Activated CD8-positive, alpha-beta T cell treated with anti-CD3 and anti-CD28 coated beads for 36 hours (primary cell): ENCODE measurements at places on chromosomes 5 and 9.

DNA sequence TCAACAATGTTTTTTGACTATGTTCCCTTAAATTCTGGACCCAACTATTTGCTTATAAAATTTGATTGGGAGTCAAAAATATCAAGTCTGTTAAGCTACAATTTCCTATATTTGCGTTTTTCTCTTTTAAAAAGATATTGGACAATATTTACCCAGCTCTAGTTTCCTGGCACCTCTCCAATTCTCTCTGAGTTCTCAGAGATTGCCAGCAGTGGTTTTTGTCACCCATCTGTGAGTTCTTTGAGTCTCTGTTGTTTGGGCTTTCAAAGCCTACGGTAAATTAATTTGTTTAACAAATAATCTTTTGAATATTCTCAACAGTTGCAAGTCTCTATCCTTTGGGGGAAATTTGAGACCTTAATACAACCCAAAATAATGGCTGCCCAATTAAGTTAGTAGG, 174.2 kb upstream of the PUM3 start:
- H3K27ac ChIP-seq: no peak overlapping the region
- no peak overlapping the region for H3K4me3 ChIP-seq
- H3K36me3 ChIP-seq: no peaks in the 10 kb centered on the region
- H3K27me3 ChIP-seq: peaks cover 10% of the 10 kb centered on the region
- no peaks in the 10 kb centered on the region for H3K4me1 ChIP-seq
- no peak for DNase-seq

GRCh38 chr9:18208166-18209059, 265.5 kb upstream of the ADAMTSL1 start:
- DNase-seq: peak; percentile 1
- H3K27ac ChIP-seq: no peak overlapping the region
- H3K4me3 ChIP-seq: no peak overlapping the region
- no peaks in the 10 kb centered on the region for H3K36me3 ChIP-seq
- no peaks in the 10 kb centered on the region for H3K27me3 ChIP-seq
- no peaks in the 10 kb centered on the region for H3K4me1 ChIP-seq

GRCh38 chr5:38657020-38657419, 100.6 kb upstream of the LIFR start:
- no peak overlapping the region for H3K27ac ChIP-seq
- peaks cover 2% of the 10 kb centered on the region for H3K27me3 ChIP-seq
- no peaks in the 10 kb centered on the region for H3K4me1 ChIP-seq
- H3K36me3 ChIP-seq: no peaks in the 10 kb centered on the region

DNA sequence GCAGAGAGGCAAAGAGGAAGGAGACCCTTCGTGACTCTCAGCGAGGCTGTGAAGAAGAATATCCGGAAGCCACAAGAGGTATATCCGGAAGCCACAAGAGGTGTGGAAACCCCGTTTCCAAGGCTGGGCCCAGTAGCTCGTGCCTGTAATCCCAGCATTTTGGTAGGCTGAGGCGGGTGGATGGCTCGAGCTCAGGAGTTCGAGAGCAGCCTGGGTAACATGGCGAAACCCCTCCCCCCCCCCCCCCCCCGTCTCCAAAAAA, 612 bp upstream of the BBLN start:
- H3K36me3 ChIP-seq: peaks cover 18% of the 10 kb centered on the region
- peak; percentile 67 for DNase-seq
- H3K4me3 ChIP-seq: peak overlapping the region; percentile 71
- peaks cover 24% of the 10 kb centered on the region for H3K4me1 ChIP-seq
- no peaks in the 10 kb centered on the region for H3K27me3 ChIP-seq

GRCh38 chr9:14958989-14959388, 48.8 kb upstream of the FREM1 start:
- DNase-seq: peak; percentile 21
- H3K4me3 ChIP-seq: no peak overlapping the region
- peaks cover 10% of the 10 kb centered on the region for H3K4me1 ChIP-seq

GRCh38 chr5:92991581-92992067, 589.4 kb downstream of the NR2F1-AS1 start:
- no peaks in the 10 kb centered on the region for H3K36me3 ChIP-seq
- H3K4me1 ChIP-seq: no peaks in the 10 kb centered on the region

DNA sequence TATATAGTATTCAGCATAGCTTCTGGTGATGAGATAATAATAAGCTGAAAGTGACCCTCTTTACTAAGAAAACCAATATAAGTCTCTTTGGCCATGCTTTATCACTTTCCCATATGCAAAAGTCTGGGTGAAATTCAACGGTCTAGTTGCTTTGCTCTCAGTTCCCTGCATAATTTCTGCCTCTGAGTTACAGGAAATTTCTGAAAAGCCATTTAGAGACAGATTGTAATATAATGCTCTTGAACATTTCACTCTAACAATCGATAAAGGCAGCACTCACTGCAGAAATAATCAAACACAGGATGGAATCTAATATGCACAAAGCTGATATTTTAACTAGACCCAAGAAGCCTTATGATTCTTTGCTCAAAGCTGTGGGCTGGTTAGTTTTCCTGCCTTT, 100.1 kb upstream of the LIFR start:
- no peaks in the 10 kb centered on the region for H3K36me3 ChIP-seq
- DNase-seq: no peak
- no peaks in the 10 kb centered on the region for H3K4me1 ChIP-seq
- no peak overlapping the region for H3K4me3 ChIP-seq
- H3K27me3 ChIP-seq: peaks cover 2% of the 10 kb centered on the region

DNA sequence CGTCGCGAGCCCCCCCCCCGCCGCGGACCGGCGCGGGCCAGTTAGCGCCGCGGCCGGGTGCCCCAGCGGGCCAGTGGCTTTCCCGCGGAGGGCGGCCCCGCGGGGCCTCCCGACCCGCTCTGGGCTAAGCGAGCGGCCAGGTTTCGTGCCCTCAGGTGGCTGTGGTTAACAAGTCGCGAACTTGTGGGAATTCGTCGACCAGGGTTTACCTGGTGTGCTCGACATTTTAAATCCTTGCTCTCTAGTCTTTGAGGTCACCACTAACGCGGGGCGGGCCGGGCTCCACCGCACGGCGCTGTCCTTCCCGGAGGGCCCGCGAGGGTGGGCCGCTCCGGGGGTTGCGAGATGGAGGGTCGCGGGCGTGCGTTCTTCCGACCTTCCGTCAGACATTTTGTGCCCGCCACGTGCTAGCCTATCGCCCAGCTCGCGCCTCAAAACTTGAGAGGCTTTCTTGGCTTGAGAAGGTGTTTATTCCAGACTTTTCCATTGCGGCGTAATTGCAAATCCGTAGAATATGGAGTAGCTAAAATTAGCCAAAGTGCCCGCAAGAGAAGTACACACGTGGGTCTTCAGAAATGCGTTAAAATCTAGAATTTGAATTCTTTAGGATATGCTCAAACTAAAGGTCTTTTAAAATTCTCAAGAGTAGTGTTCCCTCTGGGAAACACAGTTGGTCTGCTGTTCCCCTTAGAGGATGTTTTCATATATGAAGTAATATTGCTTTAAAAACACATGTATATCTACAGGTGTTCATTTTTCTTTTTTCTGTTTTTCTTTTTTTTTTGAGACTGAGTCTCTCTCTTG, 2.1 kb downstream of the ANP32B start:
- no peaks in the 10 kb centered on the region for H3K27me3 ChIP-seq
- peak overlapping the region; percentile 83 for H3K4me3 ChIP-seq
- peak; percentile 63 for DNase-seq
- peaks cover 44% of the 10 kb centered on the region for H3K36me3 ChIP-seq

- no peak overlapping the region for H3K27ac ChIP-seq
- DNase-seq: no peak
- H3K36me3 ChIP-seq: no peaks in the 10 kb centered on the region
- H3K27me3 ChIP-seq: peaks cover 10% of the 10 kb centered on the region
- H3K4me1 ChIP-seq: no peaks in the 10 kb centered on the region
Observed at GRCh38 chr9:91530829-91531228, 107.2 kb upstream of the NFIL3 start.

DNA sequence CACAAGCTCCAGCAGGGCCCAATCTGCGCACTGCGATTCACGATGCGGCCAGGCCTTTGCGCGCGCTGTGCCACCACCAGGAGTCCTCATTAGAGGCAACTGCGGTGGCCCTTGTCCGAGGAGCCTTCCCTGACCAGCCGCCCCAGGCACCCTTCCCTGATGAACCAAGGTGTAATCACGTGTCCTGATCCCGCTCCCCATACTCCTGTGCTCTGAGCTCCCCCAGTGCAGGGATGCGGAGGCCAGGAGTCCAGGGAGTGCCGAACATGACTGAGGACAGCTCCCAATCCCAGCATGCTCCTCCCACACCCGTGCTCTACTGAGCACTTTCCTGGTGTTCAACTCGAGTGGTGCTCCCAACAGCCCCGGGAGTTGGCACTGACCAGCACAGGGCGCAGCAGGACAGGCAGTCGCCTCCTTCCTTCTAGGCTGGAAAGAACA, 134.8 kb downstream of the ZNF354C start:
- DNase-seq: no peak
- H3K4me3 ChIP-seq: no peak overlapping the region
- H3K4me1 ChIP-seq: no peaks in the 10 kb centered on the region
- no peaks in the 10 kb centered on the region for H3K36me3 ChIP-seq
- no peaks in the 10 kb centered on the region for H3K27me3 ChIP-seq

DNA sequence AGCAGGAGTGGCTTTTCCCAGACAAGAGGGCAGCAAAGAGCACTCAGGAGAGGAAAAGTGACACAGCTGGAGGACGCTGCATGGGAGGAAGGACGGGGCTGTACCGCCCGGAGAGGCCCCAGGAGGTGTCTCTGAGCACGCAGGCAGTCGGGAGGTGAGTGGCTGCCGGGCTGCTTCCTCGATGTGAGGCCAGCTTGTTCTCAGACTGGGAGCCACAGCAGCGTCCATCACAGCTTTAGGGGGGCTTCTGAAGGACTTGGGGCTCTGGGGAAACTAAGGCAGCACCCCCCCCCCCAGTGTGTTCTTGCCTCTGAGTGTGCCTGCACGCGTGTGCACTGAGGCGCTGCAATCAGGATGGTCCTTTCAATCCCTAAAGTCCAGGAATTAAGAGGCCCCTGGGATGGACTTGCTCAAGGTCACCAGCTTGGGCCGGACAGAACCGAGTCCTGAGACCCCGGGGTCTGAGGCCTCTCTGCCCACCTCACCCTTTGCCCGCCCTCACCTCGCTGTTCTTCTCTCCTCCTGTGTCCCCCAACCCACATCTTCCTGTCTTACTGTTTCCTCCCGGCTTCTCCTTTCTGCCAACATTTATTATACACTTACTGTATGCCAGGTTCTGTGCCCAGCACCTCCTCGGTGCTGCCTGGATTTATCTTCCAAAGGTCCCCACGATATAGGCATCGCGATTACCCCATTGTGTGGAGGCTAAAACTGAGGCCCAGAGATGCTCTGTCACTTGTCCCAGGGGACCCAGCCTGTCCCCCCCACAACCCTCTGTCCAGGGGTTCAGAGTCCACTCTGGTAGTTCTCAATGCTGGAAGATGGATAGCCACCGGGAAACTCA, 32.9 kb downstream of the FAM163B start:
- H3K4me1 ChIP-seq: peaks cover 6% of the 10 kb centered on the region
- no peaks in the 10 kb centered on the region for H3K36me3 ChIP-seq
- DNase-seq: no peak
